Effector memory CD4-positive, alpha-beta T cell (primary cell): ENCODE measurements at places on chromosomes 1 and 21.

GRCh38 chr1:203913073-203913521 is 51.7 kb downstream of the SNRPE start:
- DNase-seq, result no peak

DNA sequence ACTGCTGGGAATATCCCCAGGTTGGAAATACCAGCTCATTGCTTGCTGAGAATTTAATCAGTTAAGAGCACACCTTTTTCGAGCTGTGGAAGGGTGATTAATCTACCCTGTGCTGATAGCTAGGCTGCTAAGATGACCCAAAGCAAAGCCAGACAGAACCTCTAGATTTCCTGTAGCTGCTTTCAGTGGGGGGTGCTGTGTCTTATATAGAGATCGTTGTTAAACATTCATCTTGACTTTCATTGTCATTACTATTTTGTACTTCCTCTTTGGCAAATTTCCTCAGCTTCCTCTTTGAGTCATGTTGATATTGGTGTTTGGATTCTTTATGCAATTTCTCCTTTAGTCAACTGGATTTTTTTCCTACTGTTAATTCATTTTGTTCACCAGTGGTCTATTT is 155.3 kb downstream of the DISC1 start:
- no peak for DNase-seq

GRCh38 chr1:173444757-173445156 is 32.4 kb upstream of the PRDX6 start:
- no peak for DNase-seq

- no peak for DNase-seq
Observed at GRCh38 chr21:42025376-42026081, 15.4 kb upstream of the ZBTB21 start.
